ENCODE measurements at places on chromosomes 3 and 15. TPM values are rescaled to one million over a fixed set of nuclear protein-coding genes. Genes with fewer than 3 reads are reported as not detected.

DNA sequence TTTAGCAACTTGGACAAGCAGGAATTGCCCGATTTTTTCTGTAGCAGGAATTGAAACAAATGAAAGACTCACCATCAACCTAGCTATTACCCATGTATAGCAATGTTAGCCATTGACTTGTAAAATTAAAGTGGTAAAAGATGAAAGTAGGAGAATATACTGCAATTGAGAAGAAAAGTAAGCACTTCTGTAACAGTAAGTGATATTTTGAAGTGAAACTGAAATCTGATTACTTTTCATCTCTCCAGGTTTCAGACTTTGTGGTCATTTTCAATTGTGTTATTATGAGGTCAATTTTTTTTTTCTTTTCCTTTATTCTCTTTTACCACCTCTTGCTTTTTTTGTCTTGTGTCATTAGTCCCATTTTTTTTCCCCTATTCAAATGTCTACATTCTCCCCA is 1078.2 kb downstream of the ZPLD1 start:
- no peak overlapping the region for H3K27ac ChIP-seq
- H3K36me3 ChIP-seq: no peaks in the 10 kb centered on the region
- no peak overlapping the region for H3K4me3 ChIP-seq
- H3K4me1 ChIP-seq: no peaks in the 10 kb centered on the region

FANCD2OS gene
- total RNA-seq: not detected

GOLGA6L7 gene
- total RNA-seq: not detected

PROS1 gene
- total RNA-seq: 0.40 TPM

DNA sequence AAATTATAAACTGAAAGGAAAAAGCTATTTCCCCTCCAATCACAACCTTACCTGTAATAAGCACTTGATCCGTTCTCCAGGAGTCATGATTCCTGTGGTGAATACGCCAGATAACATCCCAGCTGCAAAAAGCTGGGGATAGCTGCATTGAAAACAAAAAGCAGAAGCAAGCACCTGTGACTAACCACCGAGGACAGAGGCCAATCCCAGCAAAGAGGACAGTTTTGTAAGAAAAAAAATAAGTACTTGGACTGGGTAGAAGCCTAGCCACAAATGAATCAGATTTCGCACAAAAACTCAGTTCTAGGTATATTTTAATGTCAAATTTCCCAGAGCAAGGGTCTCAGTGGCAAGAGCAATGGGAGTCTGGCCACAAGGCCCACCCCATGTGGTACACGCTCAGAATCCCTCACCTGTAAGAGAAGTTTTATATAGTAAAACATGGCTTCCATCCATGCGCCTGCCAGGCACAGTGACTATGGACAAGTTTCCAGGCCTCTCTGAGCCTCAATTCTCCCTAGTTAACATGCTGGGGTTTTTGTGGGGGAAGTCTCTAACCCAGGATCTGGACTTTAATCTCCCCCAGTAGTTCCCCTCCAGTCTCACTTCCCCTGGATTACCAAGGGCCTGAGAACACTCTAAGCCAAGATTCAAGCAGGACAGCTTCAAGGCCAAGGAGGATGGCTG is 19.2 kb downstream of the SLC25A20 start:
- H3K4me1 ChIP-seq: no peaks in the 10 kb centered on the region
- no peaks in the 10 kb centered on the region for H3K36me3 ChIP-seq
- no peaks in the 10 kb centered on the region for H3K27me3 ChIP-seq
- H3K27ac ChIP-seq: no peak overlapping the region

SAMMSON gene
- total RNA-seq: not detected

GRCh38 chr3:46664188-46664970 is 29.1 kb downstream of the ALS2CL start:
- H3K4me3 ChIP-seq: no peak overlapping the region
- DNase-seq: no peak
- H3K4me1 ChIP-seq: no peaks in the 10 kb centered on the region

DNA sequence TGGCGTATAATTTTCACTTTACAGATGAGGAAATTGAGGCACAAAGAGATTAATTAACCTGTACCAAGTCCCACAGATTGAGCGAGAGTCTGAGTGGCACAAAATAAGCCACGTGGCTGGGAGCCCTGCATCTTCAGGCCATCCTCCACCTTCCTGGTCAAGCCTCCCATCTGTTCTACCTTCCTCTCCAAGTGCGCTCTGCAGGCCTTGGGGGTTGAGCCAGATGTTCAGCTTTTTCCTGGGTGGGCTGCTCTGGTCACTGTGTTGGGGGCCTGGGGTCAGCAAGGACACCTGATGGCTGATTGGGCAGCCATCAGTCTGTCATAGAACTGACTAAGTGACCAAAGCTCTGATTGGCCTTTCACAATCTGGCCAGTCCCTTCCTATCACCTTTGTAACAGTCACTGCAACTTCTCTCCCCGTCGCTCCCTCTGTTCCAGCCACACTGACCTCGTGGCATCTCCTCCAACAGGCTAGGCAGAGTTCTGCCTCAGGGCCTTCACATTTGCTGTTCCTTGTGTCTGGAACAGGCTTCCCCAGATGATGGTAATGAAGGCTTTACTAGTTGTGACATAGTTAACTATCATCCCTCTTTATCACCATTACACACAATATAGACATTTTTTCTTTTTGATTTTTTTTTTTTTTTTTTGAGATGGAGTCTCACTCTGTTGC is 46.8 kb downstream of the SCN5A start:
- H3K4me1 ChIP-seq: no peaks in the 10 kb centered on the region
- H3K27me3 ChIP-seq: no peaks in the 10 kb centered on the region
- H3K36me3 ChIP-seq: no peaks in the 10 kb centered on the region
- H3K27ac ChIP-seq: no peak overlapping the region

Data from CD8-positive, alpha-beta memory T cell (primary cell).